Retina (tissue), 1 donor: ENCODE measurements at places on chromosomes 7 and 10.
A peak's percentile ranks its signal among the peaks of the same experiment; 100 is the strongest.

DNA sequence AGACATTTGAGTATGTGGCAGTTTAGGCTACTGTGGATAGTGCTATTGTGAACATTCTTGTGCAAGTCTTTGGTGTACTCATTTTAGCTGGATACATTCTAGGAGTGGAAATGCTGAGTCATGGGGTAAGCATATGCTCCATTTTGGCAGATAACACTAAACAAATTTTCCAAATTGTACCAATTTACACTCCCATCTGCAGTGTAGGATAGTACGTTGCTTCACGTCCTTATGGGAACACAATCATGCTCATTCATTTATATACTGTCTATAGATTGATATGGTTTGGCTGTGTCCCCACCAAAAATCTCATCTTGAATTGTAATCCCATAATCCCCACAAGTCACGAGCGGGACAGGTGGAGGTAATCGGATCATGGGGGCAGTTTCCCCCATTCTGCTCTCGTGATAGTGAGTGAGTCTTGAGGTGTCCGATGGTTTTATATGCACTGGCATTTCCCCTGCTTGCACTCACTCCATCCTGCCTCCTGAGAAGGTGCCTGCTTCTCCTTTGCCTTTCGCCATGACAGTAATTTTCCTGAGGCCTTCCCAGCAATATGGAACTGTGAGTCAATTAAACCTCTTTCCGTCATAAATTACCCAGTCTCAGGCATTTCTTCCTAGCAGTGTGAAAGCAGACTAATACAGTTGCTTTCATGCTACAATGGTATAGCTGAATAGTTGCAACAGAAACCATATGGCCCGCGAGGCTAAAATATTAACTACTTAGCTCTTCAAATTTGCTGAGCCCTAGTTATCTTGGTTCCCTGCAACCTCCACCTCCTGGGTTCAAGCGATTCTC is 25.6 kb downstream of the RNF216 start:
- no peak for DNase-seq

GRCh38 chr7:36506820-36507219 is 117.2 kb downstream of the ANLN start:
- no peak for DNase-seq

DNA sequence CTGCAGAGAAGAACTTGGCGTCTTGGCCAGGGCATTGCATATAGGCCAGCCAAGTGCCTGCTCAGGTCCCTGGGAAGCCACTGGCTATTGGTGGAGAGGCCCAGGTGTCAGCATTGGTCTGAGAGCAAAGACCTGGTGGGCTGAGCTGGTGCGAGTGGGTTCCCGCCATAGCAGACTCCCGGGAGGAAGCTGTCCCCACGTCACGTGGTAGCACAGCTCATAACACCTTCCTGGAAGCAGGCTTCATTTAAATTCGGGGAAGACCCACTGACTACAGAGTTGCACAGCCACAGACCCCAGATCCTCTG is 130.5 kb downstream of the WDR37 start:
- no peak for DNase-seq

- no peak for DNase-seq
Measured at GRCh38 chr10:33507662-33508425, 173.4 kb upstream of the NRP1 start.

DNA sequence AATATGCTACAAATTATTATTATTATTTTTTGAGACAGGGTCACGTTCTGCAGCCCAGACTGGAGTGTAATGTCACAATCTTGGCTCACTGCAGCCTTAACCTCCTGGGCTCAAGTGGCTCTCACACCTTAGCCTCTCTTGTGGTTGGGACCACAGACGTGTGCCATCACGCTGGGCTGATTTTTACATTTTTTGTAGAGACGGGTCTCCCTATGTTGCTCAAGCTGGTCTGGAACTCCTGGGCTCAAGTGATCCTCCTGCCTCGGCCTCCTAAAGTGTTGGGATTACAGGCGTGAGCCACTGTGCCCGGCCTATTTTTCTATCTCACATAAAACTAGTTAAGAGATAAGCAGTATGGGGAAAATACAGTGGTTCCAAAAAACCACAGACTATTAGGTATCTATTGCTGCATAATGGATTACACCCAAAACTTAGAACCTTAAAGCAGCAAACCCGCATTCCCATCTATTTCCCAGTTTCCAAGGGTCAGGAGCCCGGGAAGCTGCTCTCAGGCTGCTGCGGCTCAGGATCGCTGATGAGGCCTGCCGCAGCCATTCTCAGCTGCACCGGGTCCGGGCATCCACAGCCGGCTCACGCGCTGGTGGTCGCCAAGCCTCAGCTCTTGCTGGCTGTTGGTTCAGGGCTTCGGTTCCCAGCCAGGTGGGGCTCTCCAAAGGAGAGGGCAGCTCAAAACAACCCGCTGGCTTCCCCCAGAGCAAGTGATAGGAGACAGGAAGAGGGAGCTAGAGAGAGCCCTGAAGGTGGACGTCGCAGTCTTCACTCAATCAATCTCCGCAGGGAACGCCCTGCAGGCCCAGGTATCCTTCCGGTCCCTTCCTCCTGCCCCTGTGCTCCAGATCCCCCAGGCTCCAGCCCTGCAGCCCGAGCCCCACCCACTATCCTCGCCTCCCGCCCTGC is 128.2 kb downstream of the UBE2H start:
- peak; percentile 82 for DNase-seq

- no peak for DNase-seq
Measured at GRCh38 chr10:27285093-27285492, 44.5 kb upstream of the ACBD5 start.

DNA sequence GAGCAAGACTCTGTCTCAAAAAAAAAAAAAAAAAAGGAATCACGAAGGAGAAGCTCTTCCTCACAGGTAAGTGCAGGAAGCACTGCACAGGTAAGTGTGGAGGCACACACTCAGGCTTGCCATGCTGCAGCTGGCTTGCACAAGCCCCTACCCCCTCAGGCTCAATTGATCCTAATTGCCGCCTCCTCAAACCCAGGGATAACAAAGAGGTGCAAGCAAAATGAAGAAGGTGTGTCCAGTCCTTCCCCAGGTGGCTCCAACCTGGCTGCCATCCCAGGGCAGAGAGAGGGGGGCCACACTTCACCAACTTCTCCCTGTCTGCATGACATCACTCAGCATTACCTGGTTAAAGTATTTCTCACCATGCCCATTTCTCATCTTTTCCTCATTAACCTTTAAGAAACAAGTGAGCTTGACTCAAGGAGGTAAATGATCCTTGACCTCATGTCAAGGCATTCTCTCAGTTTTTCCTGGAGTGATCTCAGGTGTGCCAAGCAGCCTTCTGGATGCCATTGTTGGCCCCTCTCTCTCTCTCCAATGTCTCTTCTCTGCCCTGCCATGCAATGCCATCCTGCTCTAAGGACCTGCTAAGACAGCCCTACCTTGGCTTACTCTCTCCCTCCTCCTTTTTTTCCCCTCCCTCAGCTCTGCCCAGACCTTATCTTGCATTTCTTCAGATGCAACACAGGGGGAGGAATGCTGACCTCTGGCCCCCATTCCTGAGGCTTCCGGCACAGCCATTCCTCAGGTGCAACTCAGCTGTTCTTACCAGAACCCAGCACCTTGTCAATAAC is 13.0 kb upstream of the TRPV6 start:
- DNase-seq, result no peak

DNA sequence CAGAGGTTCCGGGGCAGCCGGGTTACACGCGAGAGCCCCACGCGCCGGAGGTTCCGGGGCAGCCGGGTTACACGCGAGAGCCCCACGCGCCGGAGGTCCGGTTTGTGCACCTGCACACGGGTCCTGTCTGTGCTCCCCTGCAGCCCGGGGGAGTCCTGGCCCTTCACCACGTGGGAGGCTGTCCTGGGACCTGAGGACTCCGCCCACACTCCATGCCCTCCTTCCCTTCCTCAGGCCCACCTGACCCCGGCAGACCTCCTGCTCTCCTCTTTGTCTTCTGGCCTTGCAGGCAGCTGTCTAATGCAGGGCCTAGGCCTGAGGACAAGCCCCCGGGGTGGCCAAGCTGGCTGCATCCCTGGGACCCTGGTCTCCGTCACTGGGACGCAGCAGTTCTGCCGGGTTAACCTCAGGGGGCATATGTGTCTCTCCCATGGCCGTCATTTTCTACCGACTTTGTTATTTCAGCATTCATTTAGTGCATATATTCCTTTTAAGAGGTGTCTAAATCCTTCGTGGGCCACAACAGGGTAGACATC is 374.6 kb downstream of the DNAJB6 start:
- no peak for DNase-seq

- DNase-seq, result no peak
Measured at GRCh38 chr7:135748770-135749169, at the start of gene FAM180A. TSS of gene FAM180A (minus strand) at chr7:135748813. CDS start at chr7:135748580, 233 bp downstream.

GRCh38 chr10:4028854-4029583 is 244.0 kb upstream of the KLF6 start:
- no peak for DNase-seq

- DNase-seq, result no peak
Measured at GRCh38 chr10:82308641-82309040, 433.6 kb downstream of the NRG3 start.

DNA sequence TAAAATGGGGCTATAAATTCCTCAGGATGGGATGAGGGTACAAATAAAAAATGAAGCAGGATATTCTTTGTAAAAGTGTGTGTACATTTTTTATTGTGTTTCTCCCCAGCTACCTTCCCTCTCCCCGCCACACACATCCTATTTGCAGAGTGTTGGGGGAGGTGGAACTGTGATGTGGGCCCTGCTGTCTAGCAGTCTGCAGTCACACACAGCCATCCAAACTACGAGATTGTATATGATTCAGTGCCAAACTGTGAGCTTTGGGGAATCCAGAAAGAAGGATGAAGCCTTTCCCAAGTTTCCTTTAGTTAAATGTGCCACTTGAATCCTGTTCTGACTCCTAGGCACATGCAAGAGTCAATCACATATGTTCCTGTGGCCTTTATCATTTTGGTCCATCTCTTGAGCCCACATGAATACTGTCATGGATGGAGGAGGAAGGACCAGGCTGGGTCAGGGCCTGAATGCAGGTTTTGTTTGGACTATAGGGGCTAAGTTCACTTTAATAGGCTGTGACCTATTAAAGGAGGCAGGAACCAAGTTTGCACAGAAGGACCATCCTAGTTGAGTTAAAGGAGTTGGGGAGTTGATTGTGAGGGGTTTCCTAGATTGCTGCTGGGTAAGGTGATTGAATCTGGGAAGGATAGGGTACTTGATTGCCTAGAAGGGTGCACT is 1.1 kb upstream of the SEMA4G start:
- no peak for DNase-seq

DNA sequence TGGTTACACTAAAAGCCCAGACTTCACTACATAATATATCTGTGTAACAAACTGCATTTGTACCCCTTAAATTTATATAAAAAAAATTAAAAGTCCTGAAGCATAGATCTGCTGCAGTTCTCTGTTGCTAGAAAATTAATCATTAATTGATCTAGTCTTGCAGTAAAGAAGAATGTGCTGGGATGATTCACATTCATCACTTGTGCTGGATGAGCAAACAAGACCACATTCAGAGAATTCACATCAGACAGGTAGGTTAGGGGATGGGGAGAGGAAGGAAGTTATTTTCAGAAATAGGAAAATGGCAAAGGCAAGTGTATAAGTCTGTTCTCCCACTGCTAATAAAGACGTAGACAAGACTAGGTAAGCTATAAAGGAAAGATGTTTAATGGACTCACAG is 1019.0 kb downstream of the KCNMA1 start:
- DNase-seq, result no peak

DNA sequence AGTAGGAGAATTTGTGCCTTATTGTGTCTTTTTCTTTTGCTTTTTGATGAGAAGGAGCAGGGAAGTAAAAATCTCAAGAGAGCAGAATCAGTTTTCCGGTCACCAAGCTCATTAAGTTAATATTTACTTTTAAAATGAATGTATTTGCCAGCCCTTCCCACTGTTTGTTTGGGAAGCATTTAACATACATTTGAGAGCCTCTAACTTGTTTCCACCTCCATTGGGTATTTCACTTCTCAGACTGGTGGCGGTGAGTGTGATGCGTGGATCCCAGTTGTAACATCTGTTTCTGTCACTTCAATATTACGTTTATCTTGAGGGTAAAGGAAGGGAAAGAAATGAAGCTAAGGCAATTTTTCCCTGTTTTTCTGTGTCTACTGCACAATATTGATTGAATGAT is 22.8 kb downstream of the CDK14 start:
- DNase-seq, result peak; percentile 14

DNA sequence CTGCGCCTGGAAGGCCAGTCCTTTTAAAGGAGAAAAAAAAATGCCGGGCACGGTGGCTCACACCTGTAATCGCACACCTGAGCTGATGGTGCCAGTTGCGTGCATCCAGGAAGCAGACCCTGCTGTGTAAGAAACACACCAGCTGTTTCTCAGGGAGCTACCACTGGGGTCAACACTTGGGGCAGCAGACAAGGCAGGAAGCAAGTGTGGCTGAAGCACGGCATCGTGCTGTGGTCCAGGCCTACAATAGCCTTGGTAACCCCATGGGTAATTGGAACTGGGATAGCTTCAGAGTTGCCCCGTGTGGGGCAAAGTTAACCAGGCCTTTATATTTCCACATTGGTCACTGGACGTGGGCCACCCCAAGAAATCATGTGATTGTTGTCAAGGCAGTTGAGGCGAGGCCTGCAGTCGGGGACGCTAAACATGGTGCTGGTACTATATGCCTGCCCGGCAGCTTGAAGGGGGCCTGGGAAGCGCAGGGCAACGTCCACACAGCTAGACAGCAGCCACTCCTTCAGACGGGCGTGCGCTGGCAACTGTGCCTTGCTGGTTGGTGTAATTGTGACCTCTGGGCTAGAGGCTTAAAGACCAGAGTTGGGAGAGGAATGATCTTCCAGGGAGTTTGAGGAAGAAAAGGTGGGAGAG is 2.5 kb upstream of the TACR2 start:
- DNase-seq, result no peak

DNA sequence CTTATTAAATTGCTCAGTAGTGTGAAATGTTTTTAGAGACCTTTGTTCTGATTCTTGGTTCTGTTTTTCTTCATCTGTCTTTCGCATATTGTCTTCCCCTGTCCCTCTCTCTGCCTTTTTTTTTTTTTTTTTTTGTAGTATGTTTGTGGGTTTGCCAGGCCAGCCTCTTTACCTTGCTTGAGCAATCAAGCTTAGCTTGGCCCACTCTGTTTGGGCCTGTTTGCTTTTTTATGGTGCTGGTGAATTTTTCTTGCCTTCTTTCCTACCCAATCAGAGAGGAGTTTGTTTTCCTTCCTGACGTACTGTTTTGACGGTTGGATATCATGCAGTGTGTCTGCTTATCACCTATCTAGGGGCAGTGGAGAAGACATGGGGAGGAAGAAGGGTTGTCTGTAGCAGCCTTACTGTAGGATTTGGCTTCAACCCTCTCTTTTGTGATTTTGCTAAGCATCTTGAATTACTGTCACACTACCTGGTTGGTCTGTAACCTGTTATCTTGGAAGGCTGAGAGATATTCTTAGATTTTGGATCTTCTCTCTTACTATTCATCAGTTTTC is 64.0 kb downstream of the BBS9 start:
- DNase-seq, result no peak

- DNase-seq, result no peak
Measured at GRCh38 chr10:44985175-44985681, 6.6 kb upstream of the DEPP1 start.
